Lower leg skin (tissue), 4 donors: ENCODE measurements at places on chromosomes 1 and 21. TPM values are rescaled to one million over a fixed set of nuclear protein-coding genes. Genes with fewer than 3 reads are reported as not detected.

- DNase-seq, result no peak
Observed at GRCh38 chr1:99557546-99558202, 88.2 kb upstream of the PALMD start.

DNA sequence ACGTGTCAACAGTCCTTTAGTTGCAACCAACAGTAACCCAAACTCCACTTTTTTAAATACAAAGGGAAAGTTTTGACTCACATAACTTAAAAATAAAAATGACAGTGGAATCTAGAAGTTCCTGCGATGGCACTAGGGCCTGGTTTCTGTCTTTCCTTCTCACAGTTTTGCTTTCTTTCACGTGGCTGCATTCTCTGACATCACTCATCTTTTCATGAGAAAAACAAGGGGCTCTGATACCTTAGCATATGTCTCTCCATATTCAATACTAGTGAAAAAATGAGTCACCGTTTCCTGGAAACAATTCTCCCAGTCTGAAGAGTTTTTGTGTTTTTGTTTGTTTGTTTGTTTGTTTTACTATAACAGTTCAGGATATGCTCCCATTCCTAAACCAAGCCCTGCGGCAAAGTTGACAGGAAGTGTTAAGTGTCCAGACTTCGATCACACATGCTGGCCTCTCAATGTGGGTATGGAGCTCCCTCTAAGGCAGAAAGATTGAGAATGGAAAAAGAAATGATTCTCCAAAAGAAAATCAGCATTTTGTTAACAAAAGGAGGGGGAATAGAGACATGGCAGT lies 483.3 kb downstream of the TTLL7 start:
- DNase-seq, result no peak

PKP1 gene
- total RNA-seq, result 963 TPM

DNA sequence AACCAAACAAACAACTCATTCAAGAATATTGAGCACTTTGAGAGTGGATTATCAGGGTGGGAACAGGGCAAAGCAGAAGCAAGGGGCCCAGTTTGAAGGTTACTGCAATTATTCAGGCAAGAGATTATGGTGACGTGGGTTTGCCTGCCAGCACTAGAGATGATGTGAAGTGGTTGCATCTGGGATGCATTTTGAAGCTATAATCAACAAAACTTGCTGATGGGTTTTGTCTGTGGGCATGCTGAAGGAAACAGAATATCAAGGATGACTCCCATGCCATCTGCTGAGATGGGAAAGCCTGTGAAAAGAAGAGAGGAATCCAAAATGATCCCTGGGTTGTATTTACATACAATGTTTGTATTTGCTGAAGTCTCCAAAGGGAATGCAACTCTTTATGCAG lies 224.3 kb upstream of the GREM2 start:
- no peak for DNase-seq

NOS1AP gene
- 2.1 TPM for total RNA-seq

GRCh38 chr1:152626744-152627143 lies 3.8 kb upstream of the LCE3A start:
- no peak for DNase-seq

GRCh38 chr1:25675729-25676476 lies 59.3 kb downstream of the MAN1C1 start:
- no peak for DNase-seq

DNA sequence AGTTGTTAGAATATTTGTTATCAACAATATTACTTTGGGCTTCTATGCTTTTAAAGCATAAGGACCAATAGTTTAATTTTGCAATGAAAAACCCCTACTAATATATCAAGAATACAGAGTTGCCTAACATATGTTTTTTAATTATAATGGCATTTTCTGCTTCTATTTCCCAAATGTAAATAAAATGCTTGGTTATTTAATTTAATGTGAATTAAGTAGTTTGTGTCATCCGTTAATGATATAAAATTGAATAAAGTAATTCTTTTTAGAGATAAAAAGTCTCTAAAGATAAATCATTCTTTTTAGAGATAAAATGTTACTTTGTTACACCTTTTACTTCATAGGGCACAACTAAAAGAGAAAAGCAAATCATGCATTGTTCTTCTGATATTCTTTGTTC lies 583.7 kb upstream of the ADGRL2 start:
- DNase-seq, result no peak

GRCh38 chr1:64936956-64937355 lies 29.4 kb downstream of the JAK1 start:
- no peak for DNase-seq

FAM131C gene
- total RNA-seq, result 1.6 TPM

GRCh38 chr1:200150006-200150405 lies 122.5 kb downstream of the NR5A2 start:
- DNase-seq, result no peak

DNA sequence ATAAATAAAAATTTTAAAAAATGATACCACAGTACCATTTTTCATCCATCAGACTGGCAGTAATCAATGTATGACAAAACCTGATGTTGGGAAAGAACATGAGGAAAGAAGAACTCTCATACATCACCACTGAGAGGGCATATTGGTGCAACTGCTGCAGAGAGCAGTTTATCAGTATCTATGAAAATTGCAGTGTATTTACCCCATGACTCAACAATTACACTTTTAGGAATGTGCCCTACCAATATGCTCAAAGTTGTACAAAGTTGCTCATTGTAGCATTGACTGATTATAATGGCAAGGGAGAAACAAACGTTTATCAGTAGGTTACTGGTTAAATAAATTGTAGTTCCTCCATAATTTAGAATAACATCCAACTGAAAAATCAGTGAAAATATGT lies 36.7 kb downstream of the CATSPERE start:
- DNase-seq, result no peak
